ENCODE measurements at places on chromosomes 12 and 14.
A peak's percentile ranks its signal among the peaks of the same experiment; 100 is the strongest.

GRCh38 chr12:130916241-130916911 is 37.3 kb upstream of the ADGRD1 start:
- no peak for DNase-seq

GRCh38 chr12:48583728-48584127 is 13.9 kb upstream of the LALBA start:
- DNase-seq = no peak

- no peak for DNase-seq
Measured at GRCh38 chr12:91194500-91194899, 11.9 kb upstream of the DCN start.

GRCh38 chr14:103542605-103543088 is 13.7 kb downstream of the TRMT61A start:
- no peak for DNase-seq

GRCh38 chr12:92992041-92992440 is 62.9 kb upstream of the EEA1 start:
- DNase-seq = no peak

GRCh38 chr12:110233212-110233903 is 47.7 kb upstream of the ATP2A2 start:
- no peak for DNase-seq

GRCh38 chr14:79856381-79856780 is 354.9 kb downstream of the DIO2 start:
- DNase-seq = no peak

- DNase-seq = no peak
Measured at GRCh38 chr12:90959538-90960139, 4.7 kb upstream of the CCER1 start.

GRCh38 chr14:95994593-95994928 is 44.6 kb upstream of the C14orf132 start:
- no peak for DNase-seq

GRCh38 chr12:124142395-124143035 is 152.4 kb upstream of the RFLNA start:
- no peak for DNase-seq

- DNase-seq = peak; percentile 41
Measured at GRCh38 chr12:119902084-119902509, 25.0 kb upstream of the CIT start.

GRCh38 chr12:13849456-13849855 is 131.9 kb downstream of the GRIN2B start:
- no peak for DNase-seq

DNA sequence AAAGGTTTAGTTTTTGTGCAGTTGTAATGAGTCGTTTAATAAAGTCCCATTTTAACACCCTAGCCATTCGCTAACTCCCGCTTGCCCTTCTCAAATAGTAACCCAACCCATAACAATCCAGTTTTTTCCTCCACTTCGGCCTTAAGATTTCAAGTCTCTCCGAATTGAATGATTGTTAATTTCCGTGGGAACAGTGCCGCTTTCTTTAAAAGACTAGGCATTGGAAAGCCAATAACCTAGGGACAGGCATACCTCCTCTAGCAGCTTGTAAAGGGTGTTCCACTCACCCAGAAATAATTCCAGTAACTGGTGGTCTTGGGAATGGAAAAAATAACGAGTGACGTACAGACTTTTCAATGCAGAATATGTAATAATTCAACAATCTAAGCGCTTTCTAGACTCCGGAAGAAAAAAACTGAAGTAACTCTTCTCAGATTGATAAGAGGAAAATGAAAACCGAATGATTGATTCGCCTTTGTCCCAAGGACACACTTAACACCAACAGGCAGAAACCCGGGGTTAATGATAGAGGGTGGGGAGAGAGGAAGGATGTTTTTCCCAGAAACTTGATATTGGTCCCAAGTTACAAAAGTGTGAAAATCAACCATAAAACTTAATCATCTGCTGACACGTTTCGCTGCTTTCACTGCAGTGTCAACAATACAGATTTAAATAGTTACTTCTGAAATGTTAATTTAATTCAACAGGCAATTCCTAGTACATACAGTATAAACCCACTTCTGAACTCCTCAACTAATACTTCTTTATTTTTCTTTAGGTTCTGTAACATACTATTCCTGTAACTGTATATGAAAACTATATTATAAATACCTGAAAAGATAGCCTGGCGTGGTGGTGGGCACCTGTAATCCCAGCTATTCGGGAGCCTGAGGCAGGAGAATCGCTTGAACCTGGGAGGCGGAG is 1.0 kb upstream of the SINHCAF start:
- DNase-seq = no peak

- no peak for DNase-seq
Measured at GRCh38 chr12:25740617-25741016, 187.5 kb upstream of the LMNTD1 start.

DNA sequence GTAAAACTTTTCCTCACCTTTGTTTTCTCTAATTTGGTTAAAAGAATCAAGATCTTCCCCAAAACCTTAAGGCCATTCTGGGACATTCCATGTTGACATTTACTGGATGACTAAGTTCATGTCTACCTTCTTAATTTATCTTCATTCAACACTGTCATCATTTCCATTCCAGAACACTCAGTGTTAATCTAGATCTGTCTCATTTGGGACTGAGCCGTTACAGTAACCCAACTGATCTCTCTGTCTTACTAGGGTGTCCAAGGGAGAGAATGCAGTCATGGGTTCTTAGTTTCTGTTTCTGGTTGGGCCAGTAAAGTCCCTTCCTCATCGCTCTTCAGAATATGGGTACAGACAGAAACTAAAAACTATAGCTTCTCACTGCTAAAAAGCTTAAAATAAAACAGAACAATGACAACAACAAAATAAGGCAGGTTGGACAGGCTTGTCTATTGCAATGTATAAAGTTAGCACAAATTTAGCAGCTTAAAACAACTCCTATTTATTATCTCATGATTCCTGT is 144.8 kb downstream of the ASCL1 start:
- no peak for DNase-seq

GRCh38 chr12:89179245-89179644 is 173.1 kb downstream of the DUSP6 start:
- DNase-seq = no peak

GRCh38 chr14:36495666-36496065 is 24.4 kb downstream of the NKX2-1 start:
- no peak for DNase-seq

GRCh38 chr12:54053003-54053750 is 458 bp upstream of the HOXC4 start:
- DNase-seq = no peak

GRCh38 chr12:123058481-123058880 is 78.0 kb downstream of the ARL6IP4 start:
- DNase-seq = no peak

- no peak for DNase-seq
Measured at GRCh38 chr14:62946221-62946620, 99.0 kb downstream of the KCNH5 start.

- no peak for DNase-seq
Measured at GRCh38 chr14:69876221-69876847, 2.9 kb upstream of the SMOC1 start.

GRCh38 chr12:99004799-99005466 is 359.8 kb downstream of the APAF1 start:
- DNase-seq = no peak

- DNase-seq = no peak
Measured at GRCh38 chr12:53056296-53056695, 6.4 kb downstream of the TNS2 start.

- DNase-seq = no peak
Measured at GRCh38 chr12:6821591-6822425, at the start of gene GPR162. Gene GPR162 (plus strand): TSS chr12:6821821. CDS start chr12:6823899, 2,078 bp downstream.

- no peak for DNase-seq
Measured at GRCh38 chr14:63224196-63224595, 20.0 kb downstream of the RHOJ start.

DNA sequence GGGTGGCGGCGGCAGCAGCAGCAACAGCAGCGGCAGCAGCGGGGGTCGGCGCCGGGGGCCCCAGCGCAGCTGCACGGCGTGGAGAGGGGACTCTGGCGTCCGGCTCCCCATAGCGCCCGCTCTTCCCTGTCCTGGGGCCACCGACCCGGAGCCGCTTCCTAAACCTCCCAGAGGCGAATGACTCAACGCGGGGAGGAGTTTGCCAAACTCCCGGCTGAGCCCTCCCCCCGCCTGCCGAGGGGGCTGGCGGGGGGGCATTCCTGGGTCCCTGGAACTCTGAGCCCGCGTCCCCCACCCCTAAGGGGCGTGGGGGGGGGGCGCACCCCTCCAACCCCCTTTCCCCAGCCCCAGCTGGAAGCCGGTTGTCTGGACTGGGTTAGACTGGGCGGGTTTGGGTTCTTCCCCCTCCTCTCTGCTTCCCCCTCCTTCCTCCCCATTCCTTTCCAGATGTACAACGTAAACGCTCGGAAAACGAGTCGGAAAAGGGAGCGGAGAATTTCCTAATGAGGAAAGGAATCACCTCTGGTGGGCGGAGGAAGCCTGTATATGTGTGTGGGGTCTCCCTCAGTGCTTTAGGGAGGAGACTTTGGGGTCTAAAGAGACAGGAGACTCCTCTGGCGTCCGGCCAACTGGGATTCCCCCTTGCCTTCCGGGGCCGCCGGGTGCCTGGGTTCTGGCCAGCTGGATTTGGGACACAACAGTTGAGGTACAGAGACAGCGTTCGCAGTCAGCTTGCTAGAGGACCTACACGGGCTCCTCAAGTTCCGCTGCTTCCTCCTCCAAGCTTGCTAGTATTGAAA is at the start of gene ITGA5:
Gene ITGA5, minus strand, starts transcription at position 179 of the 800 bp plus-strand sequence. Its CDS starts 68 bp downstream, at position 111.
- DNase-seq = peak; percentile 33

GRCh38 chr14:69373104-69373503 is 25.0 kb downstream of the ERH start:
- no peak for DNase-seq

- no peak for DNase-seq
Measured at GRCh38 chr12:15116086-15116485, 105.1 kb downstream of the RERG start.

DNA sequence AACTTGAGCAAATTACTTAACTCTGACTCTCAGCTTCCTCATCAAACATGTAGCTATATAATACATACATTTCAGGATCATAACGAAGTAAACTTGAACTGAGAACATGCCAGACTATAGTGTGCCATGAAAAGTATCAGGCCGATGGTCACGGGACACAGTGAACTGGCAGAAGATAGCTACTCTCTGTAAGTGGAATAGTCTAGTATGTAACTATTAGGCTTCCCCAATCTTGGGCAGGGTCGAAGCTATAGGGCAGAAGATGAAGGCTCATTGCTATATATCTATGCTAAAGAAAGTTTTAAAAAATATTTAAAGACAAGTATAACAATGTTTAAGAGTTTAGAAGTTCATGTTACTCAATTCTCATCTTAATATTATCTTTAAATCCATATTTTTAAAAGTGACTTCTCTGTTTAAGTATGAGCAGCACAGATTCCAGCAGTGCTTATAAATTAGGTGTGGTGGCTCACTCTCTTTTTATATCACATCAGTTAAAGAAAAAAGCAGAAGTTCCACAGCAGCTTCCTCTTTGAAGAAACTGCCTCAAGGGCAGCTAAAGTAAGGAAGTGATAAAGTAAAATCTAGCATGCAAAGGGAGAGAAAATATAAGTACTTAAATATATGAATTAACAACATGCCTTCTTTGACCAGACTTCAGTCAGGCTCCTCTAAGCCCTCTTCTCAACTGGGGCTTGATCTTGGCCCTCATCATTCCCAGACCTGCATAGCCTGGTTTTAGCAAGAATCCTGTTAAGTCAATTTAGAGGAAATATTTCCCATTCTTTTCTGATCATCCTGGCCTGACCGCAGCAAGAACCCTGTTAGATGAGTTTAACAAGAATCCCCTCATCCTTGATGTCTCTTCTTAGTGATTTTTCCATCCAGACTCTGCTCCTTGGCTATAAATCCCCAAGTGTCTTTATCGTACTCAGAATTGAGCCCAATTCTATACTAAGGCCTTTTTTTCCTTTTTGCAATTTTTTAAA is 8.4 kb upstream of the GLIPR1 start:
- no peak for DNase-seq

DNA sequence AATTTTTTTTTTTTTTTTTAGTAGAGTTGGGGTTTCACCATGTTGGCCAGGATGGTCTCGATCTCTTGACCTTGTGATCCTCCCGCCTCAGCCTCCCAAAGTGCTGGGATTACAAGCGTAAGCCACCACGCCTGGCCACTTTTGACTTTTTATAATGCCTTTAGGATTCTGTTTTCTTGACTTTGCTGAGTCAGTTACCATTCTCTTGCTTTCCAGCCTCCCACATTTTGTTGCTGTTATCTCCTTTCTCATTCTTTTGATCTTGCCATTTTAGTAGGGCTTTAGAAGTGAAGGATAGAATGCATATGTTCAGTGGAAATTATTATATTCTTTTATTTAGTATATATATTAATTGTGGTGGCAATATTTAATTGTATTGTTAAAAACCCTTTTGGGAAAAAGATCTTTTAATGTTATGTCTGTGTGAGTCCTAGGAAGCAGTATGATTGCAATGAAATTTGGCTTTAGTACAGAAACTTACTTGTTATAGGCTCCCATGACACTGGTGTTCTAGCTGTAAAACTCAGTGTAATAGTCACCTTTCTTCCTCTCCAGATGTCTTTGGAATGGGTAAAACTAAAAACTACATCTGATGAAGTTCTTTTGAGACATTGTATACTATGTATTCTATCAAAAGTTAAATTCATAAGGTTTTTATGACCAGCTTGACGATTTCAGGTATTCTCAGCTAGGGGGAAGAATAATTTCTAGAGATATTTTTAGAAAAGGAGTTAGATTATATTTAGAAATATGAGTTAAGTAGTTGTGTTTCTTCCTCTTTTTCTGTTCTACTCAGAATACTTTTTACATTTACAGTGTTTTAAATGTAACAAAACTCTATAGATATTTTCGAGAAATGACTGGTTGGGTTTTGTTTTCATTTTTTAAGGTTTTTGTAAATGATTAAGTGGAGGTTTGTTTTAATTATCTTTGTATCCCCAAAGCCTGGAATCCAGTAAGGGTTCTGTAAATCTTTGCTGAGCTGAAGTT is 74.7 kb downstream of the APAF1 start:
- no peak for DNase-seq

- DNase-seq = no peak
Measured at GRCh38 chr12:54975875-54976274, 8.7 kb downstream of the TESPA1 start.

GRCh38 chr12:68785358-68785757 is 22.6 kb upstream of the MDM2 start:
- DNase-seq = no peak

GRCh38 chr12:87930627-87931026 is 98.6 kb downstream of the C12orf50 start:
- no peak for DNase-seq

DNA sequence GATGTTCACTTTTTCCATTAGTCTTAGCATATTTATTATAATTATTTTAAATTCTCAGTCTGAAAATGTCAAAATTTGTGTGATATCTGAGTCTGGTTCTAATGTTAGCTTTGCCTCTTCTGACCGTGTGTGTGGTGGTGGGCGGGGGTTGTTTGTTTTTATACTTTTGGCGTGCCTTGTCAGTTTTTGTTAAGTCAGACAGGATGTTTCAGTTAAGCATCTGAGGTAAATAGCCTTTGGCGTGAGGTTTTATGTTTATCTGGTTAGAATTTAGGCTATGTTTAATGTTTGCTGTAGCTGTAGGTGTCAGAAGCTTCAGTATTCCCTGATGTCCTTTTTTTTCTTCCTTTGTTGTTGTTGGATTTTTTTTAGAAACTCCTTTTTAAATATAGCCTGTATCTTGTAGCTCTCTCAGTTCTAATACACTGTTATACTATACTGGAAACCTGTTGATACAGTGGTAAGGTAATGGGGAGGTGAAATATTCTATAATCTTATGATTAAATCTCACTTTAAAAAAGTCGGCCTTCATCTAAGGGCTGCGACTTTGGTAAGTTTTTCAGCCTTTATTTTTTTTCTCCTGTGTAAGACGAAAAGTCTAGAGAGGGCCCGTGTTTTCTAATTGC is 111.6 kb downstream of the SCAF11 start:
- peak; percentile 2 for DNase-seq
